HT1080 (cell line): ENCODE measurements at places on chromosomes 4 and X.

DNA sequence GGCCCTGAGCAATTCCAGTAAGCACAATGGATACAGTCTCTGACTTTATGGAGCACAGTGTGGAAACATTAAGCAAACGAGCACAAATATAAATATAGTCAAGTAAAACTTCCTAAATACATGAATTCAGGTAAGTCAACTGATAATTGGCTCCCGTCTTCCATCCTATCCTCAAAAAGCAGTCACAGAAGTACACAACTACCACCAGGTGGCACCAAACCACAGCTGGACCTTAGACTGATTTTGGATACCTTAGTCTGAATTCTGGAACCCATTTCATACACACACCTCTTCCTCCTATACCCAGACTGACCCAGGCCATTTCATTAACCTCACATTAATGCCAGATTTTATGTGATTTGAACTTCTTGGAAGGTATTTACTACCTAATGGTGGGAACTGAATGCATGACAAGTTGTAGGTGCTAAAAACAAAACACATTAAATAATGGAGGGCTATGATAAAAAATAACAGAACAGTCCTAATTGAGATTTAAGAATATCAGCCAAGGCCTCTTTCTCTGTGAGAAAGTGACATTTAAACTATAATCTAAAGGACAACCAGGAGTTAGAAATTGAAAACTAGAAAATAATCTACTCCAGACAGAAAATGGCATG lies 77.5 kb downstream of the ELF2 start:
- peak; percentile 63 for DNase-seq

- DNase-seq = peak; percentile 89
Observed at GRCh38 chr4:37812713-37813112, 13.8 kb upstream of the PGM2 start.

- peak; percentile 3 for DNase-seq
Observed at GRCh38 chrX:15016051-15016450, 142.8 kb downstream of the MOSPD2 start.

DNA sequence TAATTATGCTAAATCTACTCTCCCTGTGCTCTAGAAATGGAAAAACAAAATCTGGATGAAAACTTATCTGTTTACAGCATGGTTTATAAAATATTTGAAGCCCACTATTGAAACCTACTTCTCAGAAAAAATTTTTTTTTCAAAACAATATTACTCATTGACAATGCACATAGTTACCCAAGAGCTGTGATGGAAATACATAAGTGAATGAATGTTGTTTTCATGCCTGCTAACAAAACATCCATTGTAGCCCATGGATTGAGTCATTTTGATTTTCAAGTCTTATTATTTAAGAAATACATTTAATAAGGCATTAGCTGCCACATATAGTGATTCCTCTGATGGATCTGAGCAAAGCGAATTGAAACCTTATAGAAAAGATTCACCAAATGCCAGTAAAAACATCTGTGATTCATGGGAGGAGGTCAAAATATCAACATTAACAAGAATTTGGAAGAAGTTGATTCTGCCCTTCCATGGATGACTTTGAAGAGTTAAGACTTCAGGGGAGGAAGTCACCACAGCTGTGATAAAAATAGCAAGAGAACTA lies 144.7 kb upstream of the HHIP start:
- no peak for DNase-seq

DNA sequence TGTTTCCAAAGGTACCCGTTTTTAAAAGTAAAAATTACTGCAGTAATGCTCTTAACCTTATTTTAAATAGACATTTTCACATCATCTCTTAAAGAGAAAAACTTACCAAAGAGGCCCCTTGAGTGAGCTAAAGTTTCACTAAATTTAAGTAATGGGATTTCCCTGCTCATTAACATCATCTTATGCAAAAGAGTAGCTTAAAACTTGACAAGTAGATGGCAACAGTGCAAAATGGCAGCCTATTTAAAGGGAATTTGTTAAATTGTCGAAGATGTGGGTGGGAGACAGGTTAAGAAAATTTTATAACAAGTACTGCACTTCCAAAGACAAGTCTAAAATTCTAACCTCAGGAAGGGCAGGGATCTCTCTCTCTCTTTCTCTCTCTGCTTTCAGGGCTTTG lies 271.7 kb upstream of the LDB2 start:
- DNase-seq = no peak

- no peak for DNase-seq
Observed at GRCh38 chr4:172778583-172778982, 390.0 kb upstream of the GALNT7 start.

DNA sequence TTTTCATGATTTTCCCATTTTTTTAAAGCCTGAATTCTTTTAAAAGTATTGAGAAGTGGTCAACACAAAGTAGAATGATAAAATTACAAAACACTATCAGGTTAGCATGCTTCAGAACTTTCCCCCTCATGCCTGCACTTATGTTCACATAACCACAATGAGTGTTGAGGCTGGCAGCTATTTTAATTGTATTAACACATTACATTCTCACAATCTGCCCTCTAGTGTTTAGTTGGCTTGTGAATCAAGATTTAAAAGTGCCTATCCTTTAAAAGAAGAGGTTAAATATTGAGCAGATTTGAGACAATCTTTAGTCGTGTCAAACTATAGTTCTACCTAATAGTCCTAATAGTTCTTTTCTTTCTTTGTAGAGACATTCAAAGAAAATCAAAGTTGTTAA lies 93.6 kb upstream of the NAP1L5 start:
- DNase-seq = peak; percentile 43

- peak; percentile 33 for DNase-seq
Observed at GRCh38 chr4:72505314-72505744, 63.7 kb downstream of the ADAMTS3 start.

GRCh38 chr4:144360146-144360793 lies 219.8 kb upstream of the GYPA start:
- no peak for DNase-seq

GRCh38 chrX:77342004-77342403 lies 105.2 kb upstream of the FGF16 start:
- no peak for DNase-seq

DNA sequence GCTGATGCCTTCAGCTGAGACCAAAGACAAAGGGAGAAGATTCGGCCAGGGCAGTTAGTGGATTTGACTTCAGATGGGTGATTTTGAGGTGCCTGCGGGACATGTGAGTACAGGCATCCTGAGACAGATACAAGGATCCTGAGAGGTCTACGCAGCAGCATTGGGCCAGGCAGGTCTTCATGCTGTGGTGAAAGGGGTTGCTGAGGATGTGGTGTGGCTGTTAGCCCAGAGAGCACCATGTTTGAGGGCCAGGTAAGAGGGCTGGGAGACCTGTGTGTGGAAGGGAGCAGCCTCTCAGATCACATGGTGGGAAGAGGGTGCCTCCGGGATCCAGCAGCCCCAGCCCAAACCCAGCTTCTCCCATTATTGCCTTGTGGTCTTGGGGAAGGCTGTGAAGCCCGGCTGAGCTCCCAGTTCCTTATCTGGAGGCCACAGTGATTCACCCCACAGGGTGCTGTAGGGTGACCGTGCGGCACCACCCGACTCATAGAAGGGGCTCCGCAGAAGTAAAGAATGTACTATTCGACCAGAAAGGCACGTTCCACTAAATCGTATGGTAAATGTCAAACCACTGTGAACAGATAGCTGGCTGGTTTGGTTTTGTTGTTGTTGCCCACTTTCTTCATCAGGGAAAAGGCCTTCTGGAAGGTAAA lies 27.7 kb upstream of the TADA2B start:
- DNase-seq = no peak

GRCh38 chrX:30060718-30061117 lies 154.6 kb upstream of the MAGEB2 start:
- DNase-seq = peak; percentile 10

DNA sequence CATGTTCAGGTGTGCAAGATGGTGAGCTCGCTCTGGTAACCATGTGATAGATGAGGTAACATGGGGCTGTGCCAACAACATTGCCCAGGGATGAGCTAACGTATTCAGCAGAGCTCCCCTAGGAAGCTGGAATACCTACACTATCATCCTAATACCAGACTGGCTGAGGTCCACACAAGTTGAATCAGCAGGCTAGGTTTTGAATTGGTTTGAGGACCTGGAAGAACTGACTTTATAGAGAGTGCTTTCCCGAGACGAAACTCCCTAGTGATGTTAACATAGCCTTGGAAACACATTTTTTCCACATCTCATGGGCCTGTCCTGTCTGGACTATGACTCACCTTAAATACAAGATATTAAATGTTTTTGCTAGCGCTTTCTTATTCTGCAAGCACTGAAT lies 56.7 kb downstream of the IGFBP7 start:
- peak; percentile 24 for DNase-seq

DNA sequence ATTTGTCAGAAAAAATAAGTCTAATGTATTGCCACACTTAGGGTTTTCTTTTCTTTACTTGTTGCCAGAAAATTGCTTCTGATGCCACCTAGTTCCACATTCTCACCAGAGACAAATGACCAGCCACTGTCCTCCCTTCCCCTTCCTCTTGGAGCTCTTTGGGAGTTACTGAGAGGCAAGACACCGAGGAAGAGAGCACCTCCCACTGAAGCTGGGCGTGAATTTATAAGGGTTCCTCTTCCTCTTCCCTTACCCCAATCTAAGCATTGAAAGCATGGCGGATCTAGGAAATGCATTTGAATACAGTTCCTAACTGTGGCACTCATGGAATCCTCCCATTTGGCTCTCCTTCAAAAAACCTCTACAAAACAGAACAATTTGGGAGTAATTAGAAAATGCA lies 30.0 kb downstream of the ANXA3 start:
- DNase-seq = no peak
